Stimulated activated CD4-positive, alpha-beta T cell treated with anti-CD3 and anti-CD28 coated beads, Interleukin-15, amount 100 ng/mL, for 1 hour (primary cell): ENCODE measurements at places on chromosomes 2 and 18.

DNA sequence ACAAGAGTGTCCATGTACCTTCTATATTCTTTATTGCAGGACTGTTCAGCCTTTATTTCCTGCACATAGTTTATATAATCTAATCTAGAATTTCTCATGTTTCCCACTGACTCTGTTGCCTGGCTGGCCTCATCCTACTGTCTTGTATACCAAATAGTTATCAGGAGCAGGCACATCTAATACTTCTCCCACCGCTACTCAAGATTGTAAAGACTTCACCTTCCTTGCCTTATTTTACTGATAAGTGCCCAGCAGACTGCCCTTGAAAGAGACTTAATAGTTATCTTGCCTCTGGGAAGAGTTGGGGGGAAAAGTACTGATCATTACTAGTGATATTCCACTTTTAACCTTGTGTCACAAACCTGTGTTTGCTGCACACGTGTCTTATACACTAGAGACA, 26.1 kb upstream of the AAK1 start:
- DNase-seq, result no peak

- DNase-seq, result no peak
Observed at GRCh38 chr18:79382681-79383387, 12.9 kb upstream of the NFATC1 start.

DNA sequence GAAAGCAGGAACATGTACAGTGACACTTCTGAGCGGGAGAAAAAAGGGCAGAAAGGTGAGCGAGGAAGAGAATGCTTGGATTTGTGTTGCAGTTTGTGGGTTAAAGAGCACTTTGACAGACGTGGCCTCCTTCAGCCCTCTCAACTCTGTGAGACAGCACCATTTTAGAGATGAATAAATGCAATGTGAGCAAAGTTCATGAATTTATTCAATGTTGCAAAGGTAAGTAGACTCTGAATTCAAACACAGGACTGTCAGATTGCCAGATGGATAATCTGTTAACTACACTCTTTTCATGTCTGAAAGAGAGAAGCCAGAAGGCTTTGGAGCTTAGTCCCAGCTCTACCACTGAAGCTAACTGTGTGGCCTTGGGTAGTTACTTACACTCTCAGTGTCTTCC, 47.7 kb downstream of the BOD1L2 start:
- DNase-seq, result no peak

DNA sequence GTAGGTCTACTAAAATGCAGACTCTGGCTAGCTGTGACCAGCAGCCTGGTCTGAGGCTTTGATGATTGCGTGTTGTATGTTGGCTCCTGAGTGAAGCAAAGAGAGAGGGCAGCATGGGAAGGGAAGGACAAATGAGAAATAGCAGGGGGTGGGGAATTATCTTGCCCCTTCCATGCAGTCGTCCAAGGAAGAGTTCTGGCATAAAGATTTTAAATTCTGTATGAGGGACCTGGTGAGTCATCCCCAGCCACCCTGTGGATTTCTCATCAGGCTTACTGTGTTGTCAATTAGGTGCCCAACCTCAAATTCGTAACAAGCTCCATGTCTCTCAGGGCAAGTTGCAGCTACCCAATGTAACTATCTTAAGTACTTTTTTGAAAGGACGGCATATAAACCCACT, 72.1 kb upstream of the NOSTRIN start:
- DNase-seq, result no peak

DNA sequence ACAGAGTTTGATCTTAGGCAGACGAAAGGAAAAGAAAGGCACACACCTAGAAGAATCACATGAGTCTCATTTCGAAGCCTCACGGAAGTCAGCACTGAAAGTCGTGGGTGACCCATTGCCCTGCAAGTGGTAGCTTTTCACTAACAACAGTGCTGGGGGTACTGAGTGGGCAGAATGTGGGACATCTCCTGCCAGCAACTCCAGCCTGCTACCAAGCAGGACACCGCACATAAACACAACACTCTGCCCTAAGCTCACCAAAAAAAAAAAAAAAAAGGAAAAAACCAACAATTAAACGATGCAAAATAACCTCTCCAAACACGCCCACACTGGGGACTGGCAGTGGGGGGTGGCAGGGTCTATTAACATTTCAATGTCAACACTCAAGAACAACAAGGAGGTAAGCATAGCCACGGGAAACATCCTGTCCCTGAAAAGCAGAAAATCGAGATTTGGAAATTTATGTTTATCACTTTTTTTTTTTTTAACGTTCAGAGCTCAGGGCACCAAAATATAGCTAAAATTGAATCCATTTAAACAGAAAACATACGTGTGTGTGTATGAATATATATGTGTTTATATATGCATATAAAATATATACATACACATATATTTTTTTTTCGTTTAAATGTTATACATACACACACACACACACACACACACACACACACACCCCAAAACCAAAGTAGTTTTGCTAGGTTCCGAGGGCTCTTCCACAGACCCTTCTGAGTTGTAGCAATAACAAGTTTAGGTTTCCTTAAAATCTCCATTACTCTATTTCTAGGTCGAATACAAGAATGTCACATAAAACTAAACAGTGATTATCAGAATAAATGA, 2.2 kb downstream of the INO80D start:
- no peak for DNase-seq

DNA sequence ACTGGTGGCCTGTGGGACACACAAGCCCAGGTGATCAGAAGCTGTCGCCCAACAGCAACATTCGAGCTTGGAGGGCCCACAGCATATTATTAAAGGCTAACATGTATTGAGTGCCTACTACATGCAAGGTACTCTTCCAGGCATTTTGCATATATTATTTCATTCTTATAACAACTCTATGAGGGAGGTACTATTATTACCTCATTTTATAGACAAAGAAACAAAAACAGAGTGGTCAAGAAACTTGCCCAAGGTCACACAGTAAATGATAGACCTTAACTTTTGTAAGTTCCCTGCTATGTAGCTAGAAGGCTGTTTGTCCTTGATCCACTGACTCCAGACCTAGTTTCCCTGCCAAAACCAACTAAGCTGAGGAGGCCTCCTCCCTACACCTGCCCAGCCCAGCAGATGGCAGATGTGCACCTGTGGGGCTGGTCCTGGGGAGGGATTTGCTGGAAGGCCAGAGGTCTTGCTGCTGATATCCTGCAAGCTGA, 35.7 kb downstream of the KANSL3 start:
- DNase-seq, result no peak

GRCh38 chr2:85922199-85922598, 33.4 kb upstream of the ST3GAL5 start:
- DNase-seq, result no peak

DNA sequence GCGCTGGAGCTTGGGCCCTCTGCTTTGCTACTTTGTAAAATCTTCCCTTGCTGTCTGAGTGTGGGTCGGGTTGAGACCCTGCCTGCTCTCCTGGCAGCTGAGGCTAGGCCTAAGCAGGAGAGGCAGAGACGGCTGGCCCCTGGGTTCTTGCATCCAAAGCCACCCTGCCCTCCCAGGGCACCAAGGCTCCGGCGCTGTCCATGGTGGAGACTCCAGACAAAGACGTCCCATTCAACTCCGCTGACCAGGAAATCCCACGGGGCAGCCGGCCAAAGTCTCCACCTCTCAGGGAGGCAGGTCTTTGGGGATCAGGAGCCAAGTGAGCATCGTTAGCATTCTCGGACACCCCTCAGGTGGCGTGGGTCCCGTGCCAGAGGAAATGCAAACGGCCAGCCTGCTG, 2.6 kb upstream of the PRLH start:
- no peak for DNase-seq

- DNase-seq, result no peak
Observed at GRCh38 chr2:175097297-175097696, 70.7 kb downstream of the ATF2 start.
